ENCODE measurements at places on chromosomes 2 and 18.
A peak's percentile ranks its signal among the peaks of the same experiment; 100 is the strongest.

- no peak for DNase-seq
Observed at GRCh38 chr2:160445673-160446072, 47.9 kb downstream of the RBMS1 start.

- no peak for DNase-seq
Observed at GRCh38 chr18:42513441-42513840, 558.4 kb downstream of the PIK3C3 start.

DNA sequence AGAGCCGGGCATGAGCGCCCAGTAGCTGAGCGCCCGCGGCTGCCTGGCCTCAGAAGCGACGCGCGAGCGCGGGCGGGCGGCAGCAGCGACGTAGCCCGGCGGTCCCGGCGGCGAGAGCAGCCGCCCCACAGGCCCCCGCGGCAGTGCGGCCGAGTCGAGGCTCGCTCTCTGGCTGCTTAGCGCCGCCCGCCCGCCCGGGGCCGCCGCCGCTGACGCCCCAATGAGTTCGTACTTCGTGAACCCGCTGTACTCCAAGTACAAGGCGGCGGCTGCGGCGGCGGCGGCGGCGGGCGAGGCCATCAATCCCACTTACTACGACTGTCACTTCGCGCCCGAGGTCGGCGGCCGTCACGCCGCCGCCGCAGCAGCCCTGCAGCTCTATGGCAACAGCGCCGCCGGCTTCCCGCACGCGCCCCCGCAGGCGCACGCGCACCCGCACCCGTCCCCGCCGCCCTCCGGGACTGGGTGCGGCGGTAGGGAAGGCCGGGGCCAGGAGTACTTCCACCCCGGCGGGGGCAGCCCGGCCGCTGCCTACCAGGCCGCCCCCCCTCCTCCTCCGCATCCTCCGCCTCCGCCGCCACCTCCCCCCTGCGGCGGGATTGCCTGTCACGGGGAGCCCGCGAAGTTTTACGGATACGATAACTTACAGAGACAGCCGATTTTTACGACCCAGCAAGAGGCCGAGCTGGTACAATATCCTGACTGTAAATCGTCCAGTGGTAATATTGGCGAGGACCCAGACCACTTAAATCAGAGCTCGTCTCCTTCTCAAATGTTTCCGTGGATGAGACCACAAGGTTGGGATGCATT is 847 bp downstream of the HOXD8 start:
- peak; percentile 19 for DNase-seq

DNA sequence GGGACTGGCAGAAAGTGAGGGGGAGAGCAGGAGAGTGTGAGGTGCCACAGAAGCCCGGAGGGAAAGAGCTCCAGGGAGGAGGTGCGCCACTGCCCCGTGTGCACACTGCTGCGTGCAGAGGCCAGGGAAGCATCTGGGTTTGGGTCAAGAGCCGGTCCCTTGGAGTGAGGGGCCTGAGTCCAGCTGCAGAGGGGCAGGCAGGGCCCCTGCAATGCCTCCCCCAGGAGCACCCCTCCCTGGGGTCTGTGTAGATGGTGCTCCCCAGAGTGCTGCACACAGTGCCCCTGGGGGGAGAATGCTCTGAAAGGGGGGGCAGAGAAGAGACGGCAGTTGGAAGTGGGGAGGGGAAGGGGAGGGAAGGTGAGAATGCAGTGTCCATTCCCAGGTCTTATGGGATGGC is 3.7 kb upstream of the LIMS2 start:
- no peak for DNase-seq

DNA sequence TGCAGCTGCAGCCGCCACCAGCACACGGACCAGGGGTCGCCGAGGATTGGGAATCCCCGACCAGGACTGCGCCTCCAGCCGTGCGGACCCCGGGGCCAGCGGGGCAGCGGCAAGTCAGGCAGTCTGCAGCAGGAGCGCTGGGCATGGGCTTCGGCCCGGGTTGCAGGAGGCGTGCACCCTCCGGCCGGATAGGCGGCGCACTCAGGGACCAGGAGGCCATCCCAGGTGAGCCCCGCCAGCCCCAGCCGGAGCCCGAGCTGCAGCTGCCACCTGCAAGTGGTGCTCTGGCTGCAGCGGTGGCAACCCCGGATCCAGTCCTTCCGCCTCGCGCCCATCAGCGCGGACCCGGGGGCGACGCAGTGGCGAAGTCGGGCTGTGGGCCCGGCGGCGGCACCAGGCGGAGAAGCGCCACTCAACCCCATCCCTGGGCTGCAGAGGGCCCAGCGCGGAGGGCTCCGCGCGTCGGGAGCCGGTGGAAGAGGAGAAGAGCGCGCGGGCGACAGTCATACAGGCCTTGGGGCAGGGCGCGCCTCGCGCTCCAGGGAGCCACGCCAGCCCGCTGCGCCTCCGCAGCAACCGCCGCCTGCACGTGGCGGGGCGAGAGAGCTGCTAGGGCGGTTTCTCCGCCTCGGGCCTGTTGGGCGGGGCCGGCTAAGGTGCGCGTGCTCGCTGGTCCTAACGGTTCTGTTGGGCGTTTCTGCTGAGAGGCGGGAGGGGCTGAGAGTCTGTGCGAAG is 73.8 kb downstream of the RPIA start:
- DNase-seq, result no peak

All from HT-29 (cell line).